SK-N-SH (cell line): ENCODE measurements at places on chromosomes 12 and 14.

DNA sequence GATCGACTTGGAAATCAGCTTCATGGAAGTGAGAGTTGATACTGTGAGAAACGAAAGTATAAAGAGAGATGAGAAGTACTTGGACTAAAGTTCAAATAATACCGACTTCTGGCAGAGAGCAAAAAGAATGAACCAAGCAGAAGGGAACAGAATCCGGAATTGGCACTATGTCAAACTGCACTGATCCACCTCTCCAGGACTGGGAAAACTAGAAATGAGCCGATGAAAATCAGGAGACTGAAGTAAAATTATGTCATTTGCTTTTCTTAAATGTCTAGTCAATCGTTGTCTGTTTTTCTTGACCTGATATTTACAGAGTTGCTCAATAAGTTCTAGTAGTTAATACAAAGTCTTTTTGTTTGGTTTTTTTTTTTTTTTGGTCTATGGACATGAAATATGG lies 163.0 kb upstream of the FOXG1 start:
- DNase-seq: no peak

DNA sequence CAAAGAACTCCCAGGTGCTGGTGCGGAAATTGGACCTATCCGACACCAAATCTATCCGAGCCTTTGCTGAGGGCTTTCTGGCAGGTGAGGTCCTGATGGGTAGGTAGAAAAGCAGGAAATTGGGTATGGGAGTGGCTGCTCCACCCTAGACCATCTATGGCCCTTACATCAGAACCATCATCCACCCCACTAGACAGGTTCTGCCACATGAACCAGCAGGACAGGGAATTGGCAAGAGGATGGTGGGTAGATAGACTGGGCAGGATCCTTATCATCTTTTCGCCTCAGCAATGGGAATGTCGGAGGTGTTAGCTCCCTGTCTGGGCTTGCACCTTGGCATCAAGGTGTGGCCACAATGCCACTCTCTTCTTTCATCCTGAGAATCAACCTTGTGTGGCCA lies 23.5 kb downstream of the RDH12 start:
- no peak for DNase-seq

DNA sequence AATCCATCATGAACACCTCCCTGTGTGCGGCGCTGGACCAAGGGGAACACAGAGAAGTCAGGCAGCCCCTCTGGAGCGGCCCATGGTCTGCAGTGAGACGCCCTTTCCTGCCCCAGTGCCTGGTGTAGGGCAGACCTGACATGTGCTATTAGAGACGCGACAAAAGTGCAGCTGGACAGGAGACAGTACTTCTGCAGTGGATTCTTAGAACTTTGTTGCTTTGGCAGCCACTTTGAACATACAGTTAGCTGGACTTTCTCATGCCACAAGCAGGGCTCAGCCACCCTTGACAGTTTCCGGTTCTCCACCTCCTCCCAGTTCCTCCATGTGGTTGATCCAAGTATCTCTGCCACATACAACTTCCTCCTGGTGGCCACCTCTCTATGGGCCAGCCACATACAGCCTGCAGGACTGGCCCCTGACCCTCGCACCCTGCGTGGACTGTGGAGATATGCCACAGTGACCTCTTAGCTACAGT lies 45.9 kb downstream of the LGMN start:
- DNase-seq: no peak

DNA sequence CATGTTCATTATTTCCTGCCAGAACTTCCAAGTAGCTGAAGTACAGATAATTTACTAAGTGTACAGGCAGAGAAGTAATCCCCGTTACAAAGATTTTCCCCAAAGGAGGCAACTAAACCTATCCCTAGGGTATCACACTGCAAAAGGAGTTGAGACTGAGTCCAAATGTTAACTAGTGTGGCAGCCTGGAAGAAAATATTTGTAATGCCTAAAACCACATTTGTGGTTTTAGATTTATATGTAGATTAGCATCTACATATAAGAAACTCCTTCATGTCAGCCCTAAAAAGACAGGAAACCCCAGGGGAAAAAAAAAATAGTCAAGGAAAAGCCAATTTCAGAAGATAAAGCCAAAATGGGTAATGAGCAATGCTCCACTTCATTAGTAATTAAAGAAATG lies 1.4 kb upstream of the RNASE12 start:
- DNase-seq: no peak
